ENCODE measurements at places on chromosomes 6 and 20.

- no peak for DNase-seq
These were observed 200.2 kb upstream of the SUPT3H start for GRCh38 chr6:45577836-45578504.

GRCh38 chr6:159761129-159761872, 544 bp upstream of the ACAT2 start:
- peak; percentile 40 for DNase-seq

- DNase-seq, result no peak
These were observed 17.0 kb upstream of the CPNE5 start for GRCh38 chr6:36856277-36856676.

DNA sequence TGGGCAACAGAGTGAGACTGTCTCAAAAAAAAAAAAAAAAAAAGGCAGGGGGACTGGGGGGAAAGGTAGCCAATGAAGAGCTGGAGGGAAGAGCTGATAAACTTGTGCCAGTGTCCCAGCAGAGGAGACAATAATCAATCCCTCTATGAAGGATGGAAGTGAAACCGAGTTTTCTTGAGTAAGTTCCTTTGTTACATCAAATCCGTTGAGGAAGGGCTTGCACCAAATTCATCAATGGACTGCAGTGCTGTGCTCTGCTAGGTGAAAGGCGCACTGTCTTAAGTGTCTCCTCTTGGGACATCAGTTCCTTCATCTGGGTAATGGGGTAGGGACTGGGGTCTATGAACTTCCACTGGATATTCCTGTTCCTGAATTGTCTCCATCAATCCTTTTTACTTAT, 3.0 kb upstream of the CRIP3 start:
- DNase-seq, result no peak

DNA sequence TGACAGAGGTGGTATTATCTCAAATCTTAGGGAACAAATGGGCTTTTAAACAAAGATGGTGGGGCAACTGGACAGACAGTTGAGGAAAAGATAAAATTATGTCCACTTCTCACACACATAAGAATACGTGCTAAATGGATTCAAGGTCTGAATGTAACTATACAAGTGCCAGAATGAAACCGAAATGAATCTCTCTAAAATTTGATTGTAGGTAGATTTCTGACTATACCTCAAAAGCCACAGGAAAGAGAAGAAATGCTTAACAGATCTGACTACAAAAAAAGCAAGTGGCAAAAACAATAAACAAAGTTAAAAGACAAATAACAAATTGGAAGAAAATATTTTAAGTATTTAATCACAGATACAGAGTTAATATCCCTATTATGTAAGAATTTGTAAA, 182.7 kb upstream of the OLIG3 start:
- DNase-seq, result no peak

DNA sequence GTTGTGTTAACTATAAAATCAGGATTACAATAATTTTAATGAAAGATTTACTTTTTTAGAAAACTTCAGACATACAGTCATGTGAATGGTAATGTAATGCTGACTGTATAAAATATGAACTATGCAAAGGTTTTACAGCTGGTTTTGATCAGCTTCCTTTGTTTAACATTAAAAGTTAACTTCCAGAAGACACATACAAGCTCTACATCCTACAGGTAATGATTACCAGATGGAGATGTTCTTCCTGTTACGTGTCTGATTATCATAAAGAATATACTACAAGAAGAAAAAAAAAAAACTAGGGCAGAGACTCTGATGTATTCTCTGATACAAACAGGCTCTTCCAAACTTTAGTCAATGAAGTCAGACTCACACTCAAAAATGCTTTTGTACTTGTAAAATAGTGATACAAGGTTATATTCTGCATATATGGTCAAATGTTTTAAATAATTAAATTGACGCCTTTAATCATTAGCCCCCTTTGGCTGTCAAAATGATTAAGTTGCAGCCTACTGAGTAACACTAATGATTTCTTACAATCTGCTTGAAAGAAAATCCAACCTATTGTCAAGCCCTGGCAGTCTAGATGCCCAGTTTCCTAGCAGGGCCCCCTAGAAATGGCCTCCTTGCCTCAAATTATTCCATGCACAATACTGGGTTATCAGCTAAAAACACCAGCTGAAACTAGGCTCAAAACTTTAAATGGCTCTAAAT, 251.8 kb upstream of the RUNX2 start:
- DNase-seq, result no peak

- no peak for DNase-seq
These were observed 69.6 kb downstream of the JAG1 start for GRCh38 chr20:10603971-10604864.

GRCh38 chr6:26195924-26196845, 109.0 kb downstream of the HFE start:
- no peak for DNase-seq

DNA sequence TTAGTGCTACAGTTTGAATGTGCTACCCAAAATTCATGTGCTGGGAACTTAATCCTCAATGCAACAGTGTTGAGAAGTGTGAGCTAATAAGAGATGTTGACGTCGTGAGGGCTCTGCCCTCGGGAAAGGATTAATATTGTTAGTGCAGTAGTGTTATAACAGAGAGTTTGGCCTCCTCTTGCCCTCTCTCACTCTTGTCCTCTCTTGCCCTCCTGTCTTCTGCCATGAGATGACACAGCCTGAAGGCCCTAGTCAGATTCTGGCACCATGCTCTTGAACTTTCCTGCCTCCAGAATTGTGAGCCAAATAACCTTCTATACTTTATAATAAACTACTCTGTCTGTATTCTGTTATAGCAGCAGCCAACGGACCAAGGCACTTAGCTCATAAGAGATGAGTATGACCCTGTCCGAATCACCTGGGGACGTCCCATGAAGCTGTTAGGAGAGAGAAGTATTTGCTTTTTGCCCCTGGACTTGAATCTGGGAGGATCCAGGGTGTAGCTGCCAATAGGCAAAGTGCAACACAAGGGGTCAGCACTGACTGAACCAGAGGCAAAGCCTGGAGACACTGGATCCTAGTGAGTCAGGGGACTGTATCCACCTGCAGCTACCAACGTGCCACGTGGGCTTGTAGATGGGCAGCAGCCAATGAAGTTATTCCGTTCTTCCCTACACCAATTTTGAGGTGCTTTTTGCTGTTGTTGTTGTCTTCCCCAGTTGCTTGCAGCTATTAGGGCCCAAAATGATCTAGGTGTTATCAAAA, 233.7 kb downstream of the THBS2 start:
- no peak for DNase-seq

DNA sequence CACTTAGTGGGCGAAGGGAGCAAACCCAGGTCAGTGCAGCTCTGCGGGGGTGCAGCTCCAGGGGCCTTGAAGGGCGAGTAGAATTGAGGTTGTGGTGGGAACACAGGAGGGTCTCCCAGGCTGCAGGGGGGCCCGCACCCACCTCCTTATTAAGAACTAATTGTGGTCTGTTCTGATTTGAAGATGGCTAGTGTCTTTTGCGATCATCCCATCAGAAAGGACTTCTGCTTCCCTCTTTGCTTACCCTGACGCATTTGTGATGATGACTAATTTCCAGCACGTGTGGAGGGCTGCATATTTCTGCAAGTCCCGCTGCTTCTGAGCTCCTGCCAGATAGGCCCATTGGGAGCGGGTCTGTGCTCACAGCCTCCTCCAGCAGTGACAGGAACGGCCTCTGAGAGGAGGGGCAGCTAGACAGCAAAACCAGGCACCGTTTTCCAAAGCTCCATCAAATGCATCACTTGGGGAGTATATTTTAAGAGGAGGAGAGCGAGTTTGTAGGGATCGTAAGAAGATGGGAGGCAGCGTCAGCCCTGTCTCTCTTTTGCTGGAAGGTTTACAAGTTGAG, 268.9 kb downstream of the CDH4 start:
- no peak for DNase-seq

- no peak for DNase-seq
These were observed 370.4 kb upstream of the CITED2 start for GRCh38 chr6:139744891-139745290.

DNA sequence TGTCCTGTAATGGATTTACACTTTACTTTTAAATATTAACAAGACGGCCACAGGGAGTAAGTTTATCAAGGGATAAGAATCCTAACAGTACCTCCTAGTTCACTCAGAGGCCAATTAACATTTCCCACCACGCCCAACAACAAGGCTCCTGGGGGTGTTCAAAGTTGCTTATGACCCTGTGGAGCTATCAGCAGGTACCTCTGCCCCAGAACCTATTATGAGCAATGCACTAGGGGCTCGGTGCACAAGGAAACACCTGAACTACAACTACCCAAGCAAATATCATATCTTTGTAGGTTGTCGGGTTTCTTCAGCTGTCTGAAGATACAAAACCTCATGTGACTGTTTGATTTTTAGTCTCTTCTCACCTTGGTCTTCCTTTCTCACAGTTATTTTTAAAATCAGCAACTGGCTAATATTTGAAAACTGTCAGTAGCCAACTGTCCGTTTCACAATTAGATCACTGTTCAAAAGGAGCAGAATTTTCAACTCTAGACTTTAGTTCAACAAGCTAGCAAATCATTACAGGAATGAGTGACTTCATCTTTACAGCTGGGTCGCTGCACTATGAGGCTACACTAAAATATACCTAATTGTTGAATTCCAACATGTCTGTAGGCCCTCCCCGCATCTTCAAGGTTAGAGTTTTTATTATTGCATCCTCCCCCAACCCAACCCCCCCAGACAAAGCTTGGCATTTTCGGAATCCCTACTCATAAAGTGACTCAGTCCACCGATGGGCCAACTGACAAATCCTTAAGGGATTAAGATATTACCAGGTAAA, 38.1 kb downstream of the B4GALT5 start:
- no peak for DNase-seq

DNA sequence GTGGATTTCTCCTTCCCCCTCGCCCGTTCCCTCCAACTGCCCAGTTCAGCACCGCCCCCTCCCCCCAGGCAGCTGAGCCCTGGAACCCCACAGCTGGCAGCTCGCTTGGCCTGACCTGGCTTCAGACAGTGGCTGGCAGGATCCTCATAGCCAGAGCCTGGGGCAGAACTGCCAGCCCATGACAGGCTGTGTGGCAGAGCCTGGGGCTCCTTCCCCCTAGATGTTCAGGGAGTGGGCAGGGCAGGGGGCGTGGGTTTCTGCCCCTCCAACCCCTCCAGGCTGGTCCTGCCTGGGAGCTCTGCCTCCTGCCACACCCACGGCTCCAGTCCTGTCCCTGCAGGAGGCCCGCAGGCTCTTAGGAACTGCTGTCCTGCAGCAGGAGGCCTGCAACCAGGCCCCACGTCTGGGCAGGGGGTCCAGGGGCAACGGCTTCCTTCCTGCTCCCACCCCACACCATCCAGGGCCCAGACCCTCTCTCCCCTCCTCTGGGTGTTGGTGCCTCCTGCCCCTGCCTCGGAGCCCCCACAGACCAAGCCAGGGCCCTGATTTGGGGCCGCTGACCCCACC, 9.6 kb upstream of the KCNQ2 start:
- no peak for DNase-seq

- no peak for DNase-seq
These were observed 157.3 kb downstream of the THBS2 start for GRCh38 chr6:169096388-169096787.

GRCh38 chr6:127090051-127090450, 28.4 kb upstream of the RSPO3 start:
- no peak for DNase-seq

DNA sequence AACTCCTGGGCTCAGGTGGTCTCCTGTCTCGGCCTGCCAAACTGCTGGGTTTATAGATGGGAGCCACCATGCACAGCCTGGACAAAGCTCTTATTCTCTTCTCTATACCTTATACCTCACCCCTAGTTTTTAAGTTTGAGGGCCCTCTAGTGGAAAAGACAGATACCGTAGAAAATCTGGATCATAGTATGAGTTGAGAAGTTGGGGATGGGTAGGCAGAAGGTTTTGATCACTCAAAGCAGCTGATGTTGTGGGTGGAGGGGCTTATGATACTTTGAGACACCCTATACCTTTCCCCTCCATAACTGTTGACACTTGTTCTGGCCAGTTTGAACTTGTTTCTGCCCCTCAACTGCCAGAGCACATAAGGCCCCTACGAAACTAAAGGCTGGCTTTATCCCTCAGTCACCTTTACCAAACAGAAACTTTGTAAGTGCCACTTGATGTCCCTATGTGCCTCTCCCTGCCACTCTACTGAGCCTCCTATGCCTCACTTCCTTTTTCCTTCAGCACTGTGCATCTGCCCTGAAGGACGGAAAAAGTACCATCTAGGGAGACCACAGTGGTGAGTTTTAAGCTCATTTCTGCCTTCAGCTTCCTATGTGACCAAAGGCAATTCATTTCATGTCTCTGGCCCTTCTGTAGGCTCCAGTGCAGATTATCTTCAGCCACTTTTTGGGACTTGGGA, 28.6 kb downstream of the RALY start:
- peak; percentile 45 for DNase-seq

GRCh38 chr6:12384357-12384912, 94.3 kb downstream of the EDN1 start:
- DNase-seq, result no peak

DNA sequence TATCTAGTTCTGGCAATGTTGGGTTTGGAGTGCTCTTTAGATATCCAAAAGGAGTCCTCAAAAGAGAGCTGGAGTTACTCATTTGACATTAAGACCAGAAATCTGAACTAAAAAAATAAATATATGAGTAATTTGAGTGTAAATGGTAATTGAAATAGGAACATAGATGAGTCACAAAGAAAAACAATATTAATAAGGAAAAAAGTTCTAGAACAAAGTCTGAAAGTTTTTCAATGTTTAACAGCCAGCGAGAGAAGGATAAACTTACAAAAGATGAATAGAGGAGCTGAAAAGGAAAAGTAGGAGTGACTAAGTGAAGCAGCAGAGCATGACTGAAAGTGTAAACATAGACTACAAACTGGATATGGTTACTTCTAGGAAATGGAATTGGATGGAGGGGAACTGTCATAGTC, 46.8 kb downstream of the EPM2A start:
- no peak for DNase-seq

GRCh38 chr20:18783385-18783959, 30.1 kb upstream of the SCP2D1 start:
- DNase-seq, result no peak

DNA sequence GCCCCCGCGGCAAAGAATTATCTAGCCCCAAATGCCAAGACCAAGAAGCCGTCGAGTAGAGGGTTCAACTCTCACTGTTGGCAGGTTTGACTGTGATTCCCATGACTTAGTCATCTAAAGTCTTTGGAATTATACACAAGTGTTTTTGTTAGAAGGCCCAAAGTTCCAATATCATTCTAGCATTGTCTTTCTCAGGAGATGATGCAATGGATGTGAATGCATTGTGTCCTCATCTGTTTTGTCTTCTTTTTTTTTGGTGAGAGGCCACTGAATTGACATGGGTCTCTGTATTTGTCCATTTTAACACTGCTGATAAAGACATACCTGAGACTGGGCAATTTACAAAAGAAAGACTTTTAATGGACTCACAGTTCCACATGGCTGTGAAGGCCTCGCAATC, 290.5 kb upstream of the ZFP64 start:
- DNase-seq, result no peak

GRCh38 chr6:140252099-140252498, 877.7 kb upstream of the CITED2 start:
- DNase-seq, result no peak

- no peak for DNase-seq
These were observed 47.2 kb downstream of the FILIP1 start for GRCh38 chr6:75446241-75446880.
